CD4-positive, alpha-beta T cell treated with Interleukin-15 for 4 hours (primary cell): ENCODE measurements at places on chromosomes 3 and 15.

- no peak for DNase-seq
Observed at GRCh38 chr15:92196342-92196741, 197.3 kb upstream of the ST8SIA2 start.

DNA sequence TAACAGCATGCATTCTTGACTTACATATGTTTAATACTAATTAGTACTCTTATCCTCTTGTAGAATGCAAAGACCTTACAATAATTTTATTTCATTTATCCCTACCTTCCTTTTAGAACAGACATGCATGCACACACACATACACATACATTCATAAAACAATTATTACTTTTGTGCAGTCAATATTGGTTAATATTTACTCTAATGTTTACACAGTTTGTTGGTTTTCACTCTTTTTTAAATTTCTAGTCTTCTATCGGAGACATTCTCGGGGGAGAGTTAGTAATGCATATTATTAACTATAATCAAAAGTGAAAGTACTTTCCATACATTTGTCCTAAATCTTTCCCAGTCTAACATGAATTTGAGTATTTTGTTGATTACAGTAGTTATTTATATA is 317.7 kb upstream of the DPH6 start:
- DNase-seq: no peak

- DNase-seq: no peak
Observed at GRCh38 chr3:64176461-64176996, 48.7 kb downstream of the PRICKLE2 start.

GRCh38 chr3:123929325-123929724 is 31.7 kb downstream of the CCDC14 start:
- DNase-seq: no peak

DNA sequence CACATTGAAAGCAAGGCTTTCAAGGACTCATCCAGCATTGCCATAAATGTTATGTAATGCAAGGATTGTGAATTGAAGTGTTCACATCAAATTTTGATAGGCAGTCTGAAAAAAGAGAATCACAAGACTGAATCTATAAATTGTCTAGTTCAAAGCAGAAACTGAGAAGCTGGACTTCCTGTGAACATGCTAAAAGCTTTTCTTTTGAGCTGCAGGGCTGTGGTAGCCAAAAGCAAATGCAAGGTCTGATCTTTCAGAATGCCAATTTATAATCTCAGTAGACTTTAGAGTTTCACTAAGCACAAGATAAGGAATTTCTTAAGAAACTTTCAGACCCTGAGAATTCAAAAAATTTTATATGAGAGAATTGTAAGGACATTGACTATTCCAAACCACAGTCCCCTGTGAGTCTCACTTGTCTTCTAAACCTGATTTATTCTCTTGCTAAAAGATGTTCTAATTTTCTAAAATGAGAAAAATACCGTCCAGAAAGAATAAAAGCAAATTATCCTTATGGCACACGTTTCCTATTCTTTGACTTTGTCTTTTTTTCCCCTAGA is 1700.3 kb downstream of the OTOL1 start:
- no peak for DNase-seq

- peak; percentile 73 for DNase-seq
Observed at GRCh38 chr3:38651153-38651789, 1.8 kb upstream of the SCN5A start.

- DNase-seq: peak; percentile 53
Observed at GRCh38 chr3:108153451-108153981, 62.7 kb upstream of the CD47 start.

DNA sequence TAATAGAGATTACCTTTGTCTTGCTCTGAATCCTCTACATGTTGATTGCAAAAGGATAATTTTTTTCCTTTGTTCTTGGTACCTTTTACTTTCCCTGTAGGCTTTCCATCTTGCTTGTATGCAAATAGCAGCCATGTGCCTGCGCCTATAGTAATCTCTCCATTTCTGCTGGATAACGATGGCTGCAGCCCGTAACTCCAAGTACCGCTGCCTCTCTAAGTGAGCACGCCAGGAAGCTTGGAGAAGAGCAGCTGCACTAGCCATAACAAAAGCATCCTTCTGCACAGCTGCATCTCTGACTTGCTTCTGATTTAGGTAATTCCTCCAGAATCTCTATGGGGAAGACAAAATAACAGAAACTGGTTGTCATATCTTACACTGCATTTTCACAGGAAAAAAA is 89.3 kb downstream of the NR2E3 start:
- DNase-seq: no peak

- no peak for DNase-seq
Observed at GRCh38 chr3:71997066-71997653, 212.2 kb upstream of the PROK2 start.

- DNase-seq: no peak
Observed at GRCh38 chr15:25611603-25612002, 172.8 kb upstream of the UBE3A start.

DNA sequence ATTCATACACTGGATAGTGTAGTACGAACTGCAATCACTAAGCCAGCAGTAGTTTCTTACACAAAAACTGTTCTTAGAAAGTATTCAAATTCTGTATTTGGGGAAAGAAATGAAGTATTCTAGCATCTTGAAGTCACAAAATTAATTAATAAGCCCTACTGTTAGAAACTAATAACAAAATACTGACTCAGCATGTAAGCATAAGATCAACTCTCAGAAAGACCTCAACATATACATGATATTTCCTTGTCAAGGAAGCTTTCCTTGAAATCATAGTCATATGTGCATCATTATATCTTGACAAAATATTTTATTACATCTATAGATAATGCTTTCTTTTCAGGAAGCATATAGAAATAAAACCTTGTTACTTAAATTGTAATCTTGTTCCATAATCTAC is 115.5 kb upstream of the GOLGA6L6 start:
- no peak for DNase-seq
